Right lung (tissue), 10 donors: ENCODE measurements at places on chromosomes 6 and 20.
A peak's percentile ranks its signal among the peaks of the same experiment; 100 is the strongest.

GRCh38 chr6:149233056-149233715 lies 84.3 kb upstream of the TAB2 start:
- DNase-seq = no peak

DNA sequence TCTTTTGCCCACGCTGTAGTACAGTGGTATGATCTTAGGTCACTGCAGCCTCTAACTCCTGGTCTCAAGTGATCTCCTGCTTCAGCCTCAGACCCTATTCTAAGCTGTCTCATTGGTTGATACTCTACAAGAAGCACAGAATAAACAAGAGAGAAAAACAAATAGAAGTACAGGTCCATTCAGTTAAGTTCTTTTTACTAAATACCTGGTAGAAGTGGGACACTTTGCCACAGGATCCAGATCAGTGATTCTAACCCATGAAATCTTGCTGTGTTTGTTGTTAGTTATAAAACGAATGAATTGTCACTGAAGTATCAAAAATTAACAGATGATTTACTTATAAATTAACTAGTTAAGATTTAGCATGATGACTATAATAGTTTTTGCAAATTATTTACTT lies 76.7 kb downstream of the SCAND1 start:
- DNase-seq = no peak

DNA sequence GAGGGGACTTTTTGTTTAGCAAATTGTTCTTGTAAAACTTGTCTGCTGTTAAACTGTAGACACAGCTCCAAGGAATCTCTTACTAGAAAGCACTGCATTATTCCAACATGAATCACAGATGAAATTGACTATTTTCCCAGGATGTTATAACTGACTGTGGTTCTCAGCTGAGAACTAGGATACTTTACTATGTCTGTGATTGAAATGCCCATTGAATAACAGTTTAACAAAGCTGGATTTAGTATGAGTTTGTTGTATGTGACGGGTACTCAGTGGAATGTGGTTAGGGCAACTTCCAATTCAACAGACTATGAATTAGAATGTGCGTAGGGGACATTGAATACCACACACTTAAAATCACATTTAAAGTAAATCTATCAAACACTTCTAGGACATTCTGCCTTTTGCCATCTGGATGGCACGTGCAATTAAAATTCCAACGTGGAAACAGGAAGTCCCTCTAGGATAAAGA lies 193.4 kb upstream of the PREP start:
- DNase-seq = no peak

DNA sequence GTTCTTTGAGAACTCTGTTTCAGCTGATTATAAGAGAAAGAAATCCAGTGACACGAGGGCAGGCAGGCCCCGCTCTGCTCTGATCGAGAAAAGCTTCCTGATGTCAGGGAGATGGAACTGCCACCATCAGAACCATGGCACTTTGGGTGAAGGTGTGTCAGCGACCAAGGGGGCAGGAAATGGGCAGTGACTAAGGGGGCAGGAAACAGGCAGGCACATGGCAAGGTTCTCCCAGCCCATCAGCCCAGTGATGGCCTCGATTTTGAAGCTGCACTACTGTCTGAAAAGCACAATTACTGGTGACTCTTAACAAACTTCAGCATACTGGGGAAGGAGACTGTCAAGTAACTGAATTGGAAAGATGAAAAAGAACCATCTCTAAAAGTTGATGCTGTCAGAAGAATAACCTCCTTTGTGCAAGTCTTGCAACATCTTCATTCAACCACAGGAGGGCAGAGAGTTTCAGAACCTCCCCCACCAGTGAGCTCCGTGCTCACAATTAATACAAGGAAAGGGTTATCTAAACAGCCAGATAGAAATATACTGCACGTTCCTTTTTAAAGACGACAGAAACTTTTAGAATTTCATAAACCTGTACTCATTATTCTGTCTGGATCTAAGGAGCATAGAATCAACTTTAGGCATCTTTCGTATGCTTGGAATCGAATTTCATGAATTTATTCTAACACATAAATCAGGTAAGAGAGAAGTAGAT lies 39.1 kb downstream of the TMX4 start:
- peak; percentile 3 for DNase-seq

DNA sequence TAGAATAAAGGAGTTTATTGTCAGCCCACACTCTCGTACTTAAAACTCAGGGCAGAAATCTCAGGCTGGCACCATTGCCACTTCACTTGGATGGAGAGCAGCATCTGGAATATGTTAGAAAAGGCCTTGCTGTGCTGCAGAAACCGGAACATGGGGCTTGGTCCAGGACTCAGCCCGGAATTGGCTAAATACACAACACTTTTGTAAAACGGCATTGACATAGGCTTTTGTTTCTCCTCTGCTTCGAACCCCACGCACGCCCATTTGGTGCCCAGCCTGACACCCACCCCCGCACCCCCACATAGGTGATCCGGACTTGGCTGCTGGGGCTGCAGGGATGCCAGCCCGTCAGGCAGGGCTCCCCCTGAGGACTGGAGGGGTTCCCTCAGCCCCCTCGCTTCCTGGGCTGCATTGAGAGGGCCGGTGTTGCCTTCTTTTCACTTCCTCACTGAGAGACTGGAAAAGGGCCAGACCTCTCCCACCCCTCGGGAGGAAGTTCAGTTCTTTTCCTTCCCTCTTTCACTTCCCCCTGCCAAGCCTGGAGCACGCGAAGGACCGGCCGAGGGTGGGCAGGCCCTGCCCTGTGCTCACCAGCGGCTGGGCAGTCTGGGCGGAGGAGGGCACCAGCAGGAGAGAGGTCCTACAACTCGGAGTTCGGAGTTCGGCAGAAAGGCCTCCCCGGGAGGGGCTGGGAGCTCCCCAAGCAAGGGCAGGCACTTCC lies 17.9 kb upstream of the CST3 start:
- DNase-seq = peak; percentile 30
